ENCODE measurements at places on chromosomes 4 and X.
A peak's percentile ranks its signal among the peaks of the same experiment; 100 is the strongest.

- no peak for DNase-seq
Observed at GRCh38 chr4:133550436-133550835, 401.3 kb downstream of the PCDH10 start.

DNA sequence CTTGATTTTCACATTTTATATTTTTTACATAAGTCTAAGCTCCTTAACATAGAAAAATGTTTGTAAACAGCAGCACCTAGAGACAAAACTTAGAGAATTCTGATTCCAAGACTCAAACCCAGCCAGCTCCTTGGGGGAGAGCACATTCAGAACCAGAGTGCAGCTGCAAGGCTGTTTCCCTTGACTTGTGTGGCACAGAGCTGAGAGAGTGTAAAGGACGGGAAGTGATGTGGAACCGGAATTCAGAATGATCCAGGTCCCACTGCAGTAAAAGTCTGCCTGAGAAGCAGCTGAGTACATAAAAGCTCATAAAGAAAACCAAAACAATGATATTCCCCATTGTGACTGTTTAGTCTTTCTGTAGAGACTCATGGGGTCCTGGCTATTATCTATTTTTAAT, 713.8 kb downstream of the RAB28 start:
- no peak for DNase-seq

DNA sequence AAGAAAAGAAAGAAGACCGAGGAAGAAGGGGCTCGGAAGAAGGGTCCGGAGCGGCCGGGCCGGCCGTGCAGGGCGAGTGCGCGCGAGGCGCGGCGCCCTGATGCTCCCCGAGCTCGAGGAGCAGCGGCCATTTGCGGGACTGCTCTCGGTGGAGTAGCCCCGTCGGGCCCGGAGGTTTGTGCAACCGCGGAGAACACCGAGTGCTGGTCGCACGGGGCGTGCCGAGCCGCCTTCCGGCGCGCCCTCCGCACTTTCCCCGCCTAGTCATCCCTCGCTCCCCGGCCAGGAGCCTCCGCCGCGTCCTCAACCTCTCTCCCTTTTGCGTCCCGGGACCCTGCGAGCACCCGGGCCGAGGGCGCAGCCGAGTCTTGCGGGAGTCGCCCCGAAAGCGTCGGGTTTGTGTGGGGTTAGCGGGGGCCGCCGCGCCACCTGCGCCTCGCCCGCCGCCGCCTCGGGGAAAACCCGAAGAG, 127.4 kb downstream of the LAS1L start:
- DNase-seq = no peak

GRCh38 chr4:4838051-4838935, 21.2 kb upstream of the MSX1 start:
- DNase-seq = no peak

DNA sequence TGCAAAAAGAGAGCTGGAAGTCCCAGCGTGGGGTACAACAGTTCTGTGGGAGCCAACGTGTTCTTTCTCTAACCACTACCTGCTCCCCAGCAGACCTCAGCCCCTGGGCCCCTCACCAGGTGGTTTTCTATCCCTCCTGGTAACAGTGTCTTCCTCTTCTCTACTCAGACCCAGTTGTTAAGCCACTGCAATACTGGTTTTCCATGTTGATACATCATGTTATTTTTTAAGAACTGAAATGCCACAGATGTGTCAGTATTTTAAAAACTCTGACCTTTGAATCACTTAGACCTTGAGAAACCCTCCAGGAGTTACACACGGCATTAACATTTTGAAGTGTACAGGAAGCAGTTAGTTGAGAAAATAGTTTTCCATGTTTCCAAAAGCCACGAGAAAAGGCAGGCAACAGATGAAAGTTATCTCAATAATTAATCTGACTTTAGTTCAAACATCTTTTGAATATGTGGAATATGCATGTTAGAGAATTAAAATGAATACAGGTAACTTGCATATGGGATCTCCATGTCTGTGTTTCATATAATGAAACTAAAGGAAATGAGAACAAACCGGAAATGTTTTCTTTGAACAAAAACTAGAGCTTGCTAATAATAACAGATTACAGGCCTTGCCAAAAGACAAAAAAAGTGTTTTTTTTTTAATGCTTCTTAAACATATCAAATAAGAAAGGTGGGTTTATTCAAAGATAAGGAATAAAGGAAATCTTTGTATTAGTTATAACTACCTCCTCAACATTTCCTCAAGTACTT, 108.8 kb downstream of the ZNF827 start:
- no peak for DNase-seq

DNA sequence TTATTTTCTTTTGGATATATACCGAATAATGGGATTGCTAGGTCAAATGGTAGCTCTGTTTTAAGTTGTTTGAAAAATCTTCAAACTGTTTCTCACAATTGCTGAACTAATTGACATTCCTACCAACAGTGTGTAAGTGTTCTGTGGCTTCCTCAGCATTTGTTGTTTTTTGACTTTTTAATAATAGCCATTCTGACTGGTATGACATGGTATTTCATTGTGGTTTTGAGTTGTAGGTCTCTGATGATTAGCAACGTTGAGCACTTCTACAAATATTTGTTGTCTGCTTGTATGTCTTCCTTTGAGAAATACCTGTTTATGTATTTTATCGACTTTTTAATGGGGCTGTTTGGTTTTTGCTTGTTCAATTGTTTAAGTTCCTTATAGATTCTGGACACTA, 680.1 kb upstream of the GRIA3 start:
- DNase-seq = peak; percentile 64

DNA sequence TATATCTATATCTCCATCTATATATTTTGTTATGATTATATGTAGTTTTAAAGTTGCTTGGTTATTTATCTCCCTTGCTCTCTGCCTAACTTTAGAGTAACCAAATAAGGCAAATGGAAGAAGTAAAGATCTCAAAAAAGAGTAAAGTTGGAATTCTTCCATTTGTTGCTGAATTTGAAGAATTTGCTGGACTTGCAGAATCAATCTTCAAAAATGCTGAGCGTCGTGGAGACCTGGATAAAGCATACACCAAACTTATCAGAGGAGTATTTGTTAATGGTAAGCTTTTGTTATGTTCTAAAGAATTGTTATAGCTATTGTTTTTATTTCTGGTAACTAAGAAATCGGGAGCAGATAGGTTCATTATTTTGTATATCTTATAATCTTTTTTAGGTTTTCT, 43.2 kb downstream of the EXOC1 start:
- DNase-seq = no peak

GRCh38 chr4:87851953-87852352, 19.2 kb downstream of the MEPE start:
- DNase-seq = no peak

- DNase-seq = no peak
Observed at GRCh38 chr4:127967141-127967775, 2.1 kb downstream of the ABHD18 start.

DNA sequence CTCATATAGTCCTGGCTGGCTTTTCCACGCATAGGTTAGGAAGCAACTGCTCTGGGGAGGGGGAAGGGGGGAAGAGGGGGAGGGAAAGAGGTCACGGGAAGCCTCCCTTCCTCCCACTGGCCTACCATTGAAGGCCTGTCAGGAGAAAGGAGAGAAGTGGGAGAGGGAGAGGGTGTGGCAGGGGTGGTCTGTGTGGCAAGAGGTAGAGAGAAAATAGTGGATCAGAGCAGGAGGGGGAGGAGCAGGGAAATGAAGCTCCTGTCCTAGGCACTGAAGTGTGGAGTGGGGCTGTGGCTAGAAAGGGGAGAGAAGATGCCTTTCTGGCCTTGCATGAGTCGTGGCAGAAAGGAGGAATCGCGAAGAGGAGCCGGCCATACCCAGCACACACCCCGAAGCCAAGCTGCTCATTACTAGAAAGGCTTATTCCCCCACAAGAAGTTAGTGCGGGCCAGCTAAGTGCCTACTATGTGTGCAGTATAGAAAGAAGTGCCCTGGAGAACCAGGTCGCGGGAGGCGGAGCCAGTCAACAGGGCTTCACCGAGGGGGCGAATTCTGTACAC, 1.1 kb upstream of the TMEM164 start:
- no peak for DNase-seq
